Kidney tubule cell (primary cell): ENCODE measurements at places on chromosomes 2 and 18.

DNA sequence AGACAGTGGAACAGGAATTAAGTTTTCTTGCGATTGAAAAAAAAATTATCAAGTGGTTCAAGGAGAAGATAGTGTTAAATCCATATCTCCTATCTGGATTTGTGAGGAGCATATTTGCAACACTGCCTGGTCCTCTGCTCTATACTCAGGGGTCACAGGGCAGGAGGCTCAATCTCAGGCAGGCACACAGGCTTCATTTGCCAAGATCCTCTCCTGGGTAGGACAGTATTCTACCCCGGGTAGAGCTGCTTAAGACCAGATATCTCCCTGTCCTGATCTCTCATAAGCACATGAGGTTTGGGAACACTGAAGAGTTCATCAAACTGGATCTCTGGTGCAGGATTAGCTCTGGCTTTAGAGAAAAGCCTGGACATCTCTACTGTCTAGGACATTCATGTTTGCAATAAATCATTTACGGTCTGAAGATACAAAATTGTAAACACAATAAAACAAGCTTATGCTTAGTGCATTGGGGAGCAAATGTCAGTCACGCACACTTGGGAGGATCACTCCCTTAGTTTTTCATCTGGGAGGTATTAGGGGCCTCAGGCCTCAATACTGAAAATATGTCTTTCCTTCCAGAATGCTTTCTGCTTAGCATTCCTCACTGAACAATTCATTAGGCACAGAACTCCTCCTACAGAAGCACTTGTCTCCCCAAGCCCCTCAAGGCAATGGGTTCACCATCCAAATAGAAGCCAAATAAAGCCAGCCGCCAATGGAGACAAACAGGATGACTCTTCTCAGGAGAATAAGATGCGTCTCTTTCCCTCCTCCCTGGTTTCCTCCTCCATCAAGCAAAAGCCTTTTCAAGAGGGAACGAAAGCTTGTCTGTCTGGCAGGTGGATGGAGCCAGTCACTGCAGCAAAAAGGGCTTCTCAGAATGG lies 34.1 kb upstream of the LCLAT1 start:
- no peak for DNase-seq

GRCh38 chr2:7270011-7270431 lies 352.8 kb downstream of the RNF144A start:
- no peak for DNase-seq

- no peak for DNase-seq
Measured at GRCh38 chr2:20588918-20589871, 61.7 kb downstream of the HS1BP3 start.

GRCh38 chr18:78406743-78407465 lies 572.7 kb upstream of the SALL3 start:
- DNase-seq: peak; percentile 9

DNA sequence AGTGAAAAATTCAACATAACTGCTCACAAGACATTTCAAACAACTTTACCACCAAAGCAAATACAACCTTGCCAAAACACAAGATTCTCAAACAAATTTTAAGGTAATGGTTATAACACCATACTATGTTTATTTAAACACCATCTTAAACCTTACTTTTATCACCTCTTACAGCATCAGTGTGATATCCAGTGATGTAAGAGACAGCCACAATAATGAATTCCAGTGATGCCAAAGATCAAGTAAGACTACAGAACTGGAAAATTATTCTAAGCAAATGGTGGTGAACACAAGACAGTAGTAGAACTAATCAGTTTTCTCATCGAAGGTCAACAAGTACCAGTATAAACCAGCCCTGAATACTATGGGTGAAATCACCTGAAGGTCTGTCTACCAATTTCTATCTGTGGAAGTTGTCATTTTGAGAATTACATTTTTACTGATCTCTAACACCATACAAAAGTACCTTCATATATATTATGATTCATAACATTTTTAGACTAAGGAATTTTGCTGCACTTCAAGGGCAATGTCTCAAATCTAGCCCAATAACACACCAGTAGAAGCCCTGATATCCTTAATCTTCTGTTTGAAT lies 146.2 kb downstream of the RBMS1 start:
- peak; percentile 25 for DNase-seq

GRCh38 chr2:135882415-135882814 lies 6.2 kb upstream of the MCM6 start:
- no peak for DNase-seq

DNA sequence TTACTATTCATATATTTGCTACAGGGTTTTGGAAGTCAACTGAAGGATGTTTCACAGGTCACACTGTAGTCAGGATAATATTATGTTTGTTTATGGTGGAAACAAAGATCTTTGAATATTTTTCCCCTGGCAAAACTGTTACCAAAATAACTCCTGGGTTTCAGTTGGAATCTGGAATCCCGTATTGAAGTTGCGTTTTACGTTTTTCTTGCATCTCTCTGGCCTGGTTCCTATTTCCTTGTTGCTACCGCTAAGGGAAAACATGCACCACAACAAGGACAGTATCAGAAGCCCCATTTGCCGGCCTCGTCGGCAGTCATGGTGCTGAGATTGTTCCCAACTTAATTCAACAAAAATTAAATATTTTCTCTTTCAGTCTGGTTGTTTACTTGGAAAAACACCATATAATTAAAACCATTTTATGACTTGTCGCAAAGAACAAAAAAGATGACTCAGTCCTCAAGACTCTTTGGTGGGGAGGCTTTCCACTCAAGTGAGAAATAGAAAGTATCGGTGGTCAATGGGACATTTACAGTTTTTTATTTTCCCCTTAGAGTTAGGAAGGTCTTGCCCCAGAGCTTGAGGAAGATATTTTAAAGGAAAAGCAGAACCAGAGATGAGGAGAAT lies 42.3 kb downstream of the EN1 start:
- no peak for DNase-seq

- DNase-seq: no peak
Measured at GRCh38 chr2:57156231-57156924, 890.2 kb upstream of the VRK2 start.

DNA sequence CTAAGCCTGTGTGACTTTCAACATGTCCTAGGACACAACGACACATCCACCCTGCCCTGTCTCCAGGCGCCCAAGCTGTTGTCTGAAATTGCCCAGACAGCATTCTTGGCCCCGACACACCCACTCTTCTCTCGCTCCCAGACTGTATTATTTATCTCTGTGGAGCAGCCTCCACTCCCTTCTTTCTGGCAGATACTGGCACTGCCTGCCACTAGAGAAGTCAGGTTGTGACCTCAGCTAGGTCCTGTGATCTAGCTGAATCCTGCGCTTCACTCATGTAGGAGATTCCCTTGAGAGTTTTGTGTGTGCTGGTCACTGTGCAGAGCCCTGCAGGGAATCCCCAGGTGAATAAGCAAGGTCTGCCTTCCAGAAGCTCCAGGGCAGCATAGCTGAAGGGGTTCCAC lies 77.1 kb upstream of the TNP1 start:
- DNase-seq: peak; percentile 60

GRCh38 chr18:30748541-30748940 lies 294.0 kb downstream of the DSC3 start:
- DNase-seq: no peak

- DNase-seq: no peak
Measured at GRCh38 chr2:181312515-181312927, 144.7 kb upstream of the ITGA4 start.

DNA sequence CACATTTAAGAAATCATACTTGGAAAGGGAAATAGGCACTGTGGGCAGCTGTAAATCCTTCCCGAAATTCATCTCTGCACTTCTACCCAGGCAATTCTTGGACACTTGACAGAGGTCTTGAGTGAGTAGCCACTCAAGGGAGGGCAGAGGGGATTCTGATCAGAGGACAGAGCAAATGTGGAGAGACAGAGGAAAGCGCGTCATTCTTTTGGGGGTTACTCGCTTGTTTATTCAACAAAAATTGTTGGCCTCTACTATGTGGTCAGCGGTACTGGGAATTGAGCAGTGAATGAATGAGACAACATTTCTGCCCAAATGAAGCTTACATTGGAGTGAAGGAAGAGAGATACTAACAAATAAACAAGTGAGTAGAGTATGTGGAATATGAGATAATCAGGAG lies 41.4 kb upstream of the YES1 start:
- no peak for DNase-seq

GRCh38 chr2:160454070-160454797 lies 39.4 kb downstream of the RBMS1 start:
- DNase-seq: no peak

DNA sequence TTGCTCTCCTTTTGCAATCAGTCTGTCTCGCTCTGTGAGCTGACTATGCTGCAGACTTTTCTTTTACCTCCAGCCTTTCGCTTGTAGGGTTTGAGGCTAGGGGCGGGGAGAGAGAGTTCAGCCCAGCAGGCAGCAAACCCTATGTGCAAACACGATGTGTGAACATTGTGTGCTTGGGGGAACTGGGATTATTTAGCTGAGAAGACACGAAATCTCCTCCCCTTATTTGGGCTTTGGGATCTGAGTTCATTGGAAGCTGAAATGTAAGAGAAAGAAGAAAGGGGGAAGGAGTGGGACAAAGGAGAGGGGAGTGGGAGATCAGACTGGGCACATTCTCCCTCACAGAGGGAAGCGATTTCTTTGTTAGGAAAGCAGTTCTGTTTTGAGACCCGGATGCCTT lies 189.6 kb upstream of the TNP1 start:
- no peak for DNase-seq

GRCh38 chr2:44934038-44934982 lies 7.2 kb upstream of the SIX3 start:
- DNase-seq: no peak

- DNase-seq: no peak
Measured at GRCh38 chr2:69285379-69285894, 101.6 kb downstream of the GFPT1 start.

DNA sequence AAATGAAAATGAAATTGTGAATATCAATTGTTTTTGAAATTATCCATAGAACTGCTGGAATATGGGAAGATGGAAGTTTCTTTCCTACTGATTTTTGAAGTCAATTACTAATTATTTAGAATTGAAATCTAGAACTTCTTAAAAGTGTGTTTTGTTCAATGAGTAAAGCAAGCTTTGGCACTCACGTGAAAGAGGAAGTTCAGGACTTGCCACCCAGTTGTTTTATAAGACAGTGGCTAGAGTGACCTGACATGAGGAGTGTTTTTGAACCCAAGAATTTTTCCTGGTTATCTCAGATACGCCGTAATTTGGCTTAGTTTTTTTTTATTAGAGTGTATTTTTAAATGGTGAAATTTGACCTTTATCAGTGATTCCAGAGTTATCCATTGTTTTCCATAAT lies 3.5 kb downstream of the MXD1 start:
- DNase-seq: no peak

GRCh38 chr2:186575302-186575701 lies 14.6 kb upstream of the ITGAV start:
- peak; percentile 99 for DNase-seq

DNA sequence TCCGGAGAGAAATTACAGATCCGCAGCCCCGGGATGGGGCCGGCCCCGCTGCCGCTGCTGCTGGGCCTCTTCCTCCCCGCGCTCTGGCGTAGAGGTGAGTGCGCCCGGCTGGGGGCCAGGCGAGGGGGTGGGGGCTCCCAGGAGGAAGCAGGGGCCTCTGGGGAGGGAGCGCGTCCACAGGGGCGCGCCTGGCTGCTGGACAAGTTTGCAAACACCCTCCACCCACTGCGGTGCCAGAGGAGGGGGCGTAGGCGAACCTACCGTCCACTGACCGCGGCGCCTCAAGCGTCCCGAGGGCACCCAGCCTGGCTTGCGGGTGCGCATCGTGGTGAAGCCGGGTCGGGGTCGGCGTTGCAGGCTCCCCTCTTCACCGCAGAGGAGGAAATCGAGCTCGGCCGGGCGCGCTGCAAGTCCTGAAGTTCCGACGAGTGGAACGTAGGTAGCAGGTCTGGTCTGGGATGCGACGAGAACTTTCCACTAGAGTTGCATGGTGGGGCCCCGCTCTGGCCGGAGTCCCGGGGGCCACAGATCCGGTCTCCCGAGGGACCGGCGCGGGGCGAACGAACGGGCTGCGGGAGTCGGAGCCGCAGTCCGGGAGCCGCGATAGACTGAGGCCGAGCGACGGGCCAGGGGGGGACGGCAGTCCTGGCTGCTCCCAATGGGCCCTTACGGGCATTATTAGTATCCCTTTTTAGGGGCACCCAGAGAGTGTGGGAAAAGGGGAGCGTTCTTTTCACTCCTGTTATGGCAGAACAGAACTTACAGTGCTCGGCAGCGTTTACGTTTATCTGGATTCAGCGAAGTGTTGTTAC lies 502 bp downstream of the MERTK start:
- no peak for DNase-seq

- DNase-seq: no peak
Measured at GRCh38 chr2:36399050-36399449, 43.5 kb downstream of the CRIM1 start.

DNA sequence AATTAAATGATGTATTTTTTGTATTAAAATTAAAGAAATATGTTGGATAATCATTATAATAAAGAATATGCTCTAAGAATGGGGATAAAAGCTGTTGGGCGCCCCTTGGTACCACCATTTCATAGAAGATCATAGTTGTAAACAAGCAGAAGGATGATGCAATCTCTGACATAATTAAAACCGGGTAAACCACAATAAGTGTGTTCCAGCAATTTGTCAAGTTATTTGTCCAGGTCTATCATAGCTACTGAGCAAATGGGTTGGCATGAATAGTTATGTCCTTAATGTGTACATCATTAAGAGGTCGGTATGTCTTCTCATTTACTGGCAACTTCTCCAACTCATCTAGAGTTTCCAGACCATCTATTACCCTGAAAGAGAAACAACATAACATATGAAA lies 6.7 kb upstream of the CLK1 start:
- no peak for DNase-seq

GRCh38 chr18:6734726-6735430 lies 5.4 kb downstream of the ARHGAP28 start:
- no peak for DNase-seq

- DNase-seq: no peak
Measured at GRCh38 chr18:8788503-8789429, 83.4 kb downstream of the MTCL1 start.

GRCh38 chr2:71064110-71064611 lies 4.3 kb upstream of the NAGK start:
- no peak for DNase-seq

DNA sequence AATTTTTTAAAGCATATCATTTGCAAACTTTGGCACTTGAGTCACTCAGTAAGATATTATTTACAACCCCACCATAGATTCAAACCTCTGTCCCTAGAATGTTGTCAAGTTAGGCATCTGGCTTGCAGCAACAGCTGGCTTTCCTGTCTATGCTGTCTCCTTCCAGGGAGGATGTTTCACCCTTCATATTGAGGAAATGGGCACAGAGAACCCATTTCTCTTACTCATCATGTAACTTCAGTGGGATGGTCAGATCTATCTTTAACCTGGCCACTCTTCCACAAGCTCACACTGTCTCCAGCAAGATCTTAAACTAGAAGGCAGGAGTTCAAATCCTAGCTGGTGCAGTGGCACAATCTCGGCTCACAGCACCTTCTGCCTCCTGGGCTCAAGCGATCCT lies 15.8 kb downstream of the LCT start:
- no peak for DNase-seq

- no peak for DNase-seq
Measured at GRCh38 chr2:50241282-50241681, 790.6 kb downstream of the NRXN1 start.

GRCh38 chr18:58516514-58517285 lies 112.2 kb downstream of the ALPK2 start:
- no peak for DNase-seq

GRCh38 chr2:120305296-120305695 lies 40.6 kb upstream of the INHBB start:
- DNase-seq: no peak

- DNase-seq: no peak
Measured at GRCh38 chr2:233760043-233760442, at the start of gene UGT1A1. UGT1A1 (plus strand) TSS chr2:233760270; CDS start chr2:233760288, 18 bp downstream.
